Diencephalon (tissue), 1 donor: ENCODE measurements at places on chromosomes 1 and 21. TPM values are rescaled to one million over a fixed set of nuclear protein-coding genes. Genes with fewer than 3 reads are reported as not detected.

The DNALI1 gene
- 10.6 TPM for total RNA-seq

The NEGR1 gene
- 149 TPM for total RNA-seq

The PLA2G2D gene
- total RNA-seq, result not detected

The PEA15 gene
- total RNA-seq, result 167 TPM

The AMPD1 gene
- not detected for total RNA-seq

The RCAN3 gene
- 44.3 TPM for total RNA-seq

The HUNK gene
- total RNA-seq, result 8.1 TPM
